ENCODE measurements at places on chromosomes 7 and 10. TPM values are rescaled to one million over a fixed set of nuclear protein-coding genes. Genes with fewer than 3 reads are reported as not detected.

PRPS1L1 gene
- total RNA-seq = not detected

ERVW-1 gene
- total RNA-seq = not detected

IFIT1B gene
- total RNA-seq = not detected

PNLIP gene
- not detected for total RNA-seq

CALY gene
- total RNA-seq = not detected

ZNF727 gene
- 0.56 TPM for total RNA-seq

SPDYE11 gene
- total RNA-seq = not detected

CFAP46 gene
- total RNA-seq = not detected

KMT2C gene
- 40.0 TPM for total RNA-seq

PLPP4 gene
- total RNA-seq = 3.2 TPM

All from A375 (cell line).